ENCODE measurements at places on chromosomes 4 and X.

DNA sequence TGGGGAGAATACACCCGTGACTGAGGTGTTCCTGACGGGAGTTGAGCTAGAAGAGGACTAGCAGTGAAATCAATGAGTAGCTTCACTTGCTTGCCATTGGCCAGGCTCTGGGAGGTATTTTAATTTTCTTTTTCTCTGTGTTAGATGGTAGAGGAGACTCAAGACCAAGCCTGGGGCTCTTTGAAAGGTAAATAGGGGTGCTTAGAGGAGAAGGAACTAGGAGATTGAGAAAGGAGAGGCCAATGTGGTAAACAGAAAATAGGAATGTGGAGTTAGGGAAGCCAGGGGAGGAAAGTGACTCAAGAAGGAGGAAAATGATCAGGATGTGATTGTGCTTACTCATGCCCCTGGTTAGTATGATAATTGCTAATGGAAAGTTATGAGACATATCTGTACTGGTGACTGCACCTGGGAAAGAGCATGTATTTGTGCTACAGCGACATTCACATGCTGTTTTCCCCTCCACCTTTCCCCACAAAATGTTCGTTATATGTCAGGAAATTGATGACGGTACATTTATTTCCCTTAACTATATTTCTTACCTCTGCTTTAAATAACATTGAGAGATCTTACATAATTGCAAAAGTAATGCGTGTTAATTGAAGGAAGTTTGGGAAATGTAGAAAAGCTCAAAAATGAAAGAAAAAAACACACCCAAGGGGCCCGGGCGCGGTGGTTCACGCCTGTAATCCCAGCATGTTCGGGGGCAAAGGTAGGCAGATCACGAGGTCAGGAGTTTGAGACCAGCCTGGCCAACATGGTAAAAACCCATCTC is 16.9 kb upstream of the LRBA start:
- DNase-seq, result no peak

- no peak for DNase-seq
These were observed 30.1 kb downstream of the EGFL6 start for GRCh38 chrX:13599491-13599890.

- DNase-seq, result no peak
These were observed 75.3 kb downstream of the NAP1L3 start for GRCh38 chrX:93598076-93598475.

DNA sequence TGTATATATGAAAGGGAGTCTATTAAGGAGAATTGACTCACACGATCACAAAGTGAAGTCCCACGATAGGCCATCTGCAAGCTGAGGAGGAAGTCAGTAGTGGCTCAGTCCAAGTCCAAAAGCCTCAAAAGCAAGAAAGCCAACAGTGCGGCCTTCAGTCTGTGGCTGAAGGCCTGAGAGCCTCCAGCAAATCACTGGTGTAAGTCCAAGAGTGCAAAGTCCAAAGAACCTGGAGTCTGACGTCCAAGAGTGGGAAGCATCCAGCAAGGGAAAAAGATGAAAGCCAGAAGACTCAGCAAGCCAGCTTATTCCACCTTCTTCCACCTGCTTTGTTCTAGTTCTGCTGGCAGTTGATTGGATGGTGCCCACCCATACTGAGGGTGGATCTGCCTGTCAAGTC is 104.1 kb downstream of the IL1RAPL2 start:
- no peak for DNase-seq

- no peak for DNase-seq
These were observed 274.6 kb downstream of the NAF1 start for GRCh38 chr4:162891788-162892707.

DNA sequence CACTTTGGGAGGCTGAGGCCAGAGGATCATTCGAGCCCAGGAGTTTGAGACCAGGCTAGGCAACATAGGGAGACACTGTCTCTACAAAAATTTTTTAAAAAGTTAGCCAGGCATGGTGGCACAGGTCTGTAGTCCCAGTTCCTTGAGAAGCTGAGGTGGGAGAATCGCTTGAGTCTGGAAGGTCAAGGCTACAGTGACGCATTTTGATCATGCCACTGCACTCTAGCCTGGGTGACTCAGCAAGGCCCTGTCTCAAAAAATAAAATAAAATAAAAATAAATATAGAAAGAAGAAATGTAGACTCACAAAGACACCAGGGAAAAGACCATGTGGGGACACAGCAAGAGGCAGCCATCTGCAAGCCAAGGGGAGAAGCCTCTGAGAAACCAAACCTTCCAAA is 42.3 kb upstream of the SLC7A3 start:
- DNase-seq, result no peak

GRCh38 chr4:86155766-86156165 is 204.1 kb downstream of the MAPK10 start:
- no peak for DNase-seq

GRCh38 chrX:10166248-10166716 is 9.5 kb downstream of the CLCN4 start:
- DNase-seq, result no peak

DNA sequence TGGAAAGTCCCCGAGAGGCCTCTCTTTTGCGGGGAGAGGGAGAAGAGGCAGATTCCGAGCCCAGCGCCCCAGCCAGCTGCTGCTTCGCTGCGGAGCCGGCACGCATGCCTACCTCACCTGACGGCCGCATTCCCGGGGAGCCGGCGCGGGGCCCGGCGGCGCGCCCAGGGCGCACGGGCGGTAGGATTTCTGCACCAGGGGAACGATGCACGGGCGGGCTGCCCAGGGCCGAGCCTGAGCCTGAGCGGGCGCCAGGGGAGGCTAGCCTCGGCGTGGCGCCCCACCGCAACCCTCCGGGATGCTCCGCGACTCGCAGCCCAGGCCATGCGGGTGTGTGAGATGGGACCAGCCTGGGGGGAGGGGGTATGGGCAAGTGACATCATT is 81.3 kb upstream of the SCML1 start:
- DNase-seq, result peak; percentile 5

Data from nucleus accumbens (tissue), 56 donors.